ENCODE measurements at places on chromosomes 2 and 18. TPM values are rescaled to one million over a fixed set of nuclear protein-coding genes. Genes with fewer than 3 reads are reported as not detected.

TCF23 gene
- total RNA-seq: not detected

CD207 gene
- 0.16 TPM for total RNA-seq

FAM124B gene
- total RNA-seq: 0.56 TPM

GRCh38 chr2:239835056-239835455 lies 190.1 kb downstream of the NDUFA10 start:
- H3K4me3 ChIP-seq: no peak overlapping the region
- H3K27ac ChIP-seq: no peak overlapping the region
- H3K27me3 ChIP-seq: no peaks in the 10 kb centered on the region
- no peak for DNase-seq
- H3K36me3 ChIP-seq: no peaks in the 10 kb centered on the region
- no peaks in the 10 kb centered on the region for H3K4me1 ChIP-seq

DNA sequence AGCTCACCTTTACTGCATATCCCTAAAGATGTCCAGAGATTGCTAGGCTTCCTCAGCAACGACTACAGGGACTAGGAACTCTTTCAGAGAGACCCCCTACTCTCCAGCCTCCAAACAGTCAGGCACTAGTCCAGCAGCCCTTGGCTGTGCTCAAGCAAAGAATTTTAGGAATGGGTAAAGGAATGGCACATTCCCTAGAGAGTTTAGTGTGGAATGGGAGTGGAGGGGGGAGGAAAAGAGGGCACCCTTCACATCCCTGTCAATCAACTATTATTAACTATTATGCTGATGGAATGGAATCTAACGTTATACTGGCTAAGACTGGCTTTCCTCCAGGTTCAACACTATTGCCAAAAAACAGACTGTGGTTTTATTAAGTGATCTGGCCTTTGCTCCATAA lies 64.8 kb downstream of the IKZF2 start:
- no peak for DNase-seq
- H3K4me1 ChIP-seq: no peaks in the 10 kb centered on the region
- no peak overlapping the region for H3K27ac ChIP-seq
- H3K4me3 ChIP-seq: no peak overlapping the region
- H3K36me3 ChIP-seq: no peaks in the 10 kb centered on the region
- H3K27me3 ChIP-seq: no peaks in the 10 kb centered on the region

DNA sequence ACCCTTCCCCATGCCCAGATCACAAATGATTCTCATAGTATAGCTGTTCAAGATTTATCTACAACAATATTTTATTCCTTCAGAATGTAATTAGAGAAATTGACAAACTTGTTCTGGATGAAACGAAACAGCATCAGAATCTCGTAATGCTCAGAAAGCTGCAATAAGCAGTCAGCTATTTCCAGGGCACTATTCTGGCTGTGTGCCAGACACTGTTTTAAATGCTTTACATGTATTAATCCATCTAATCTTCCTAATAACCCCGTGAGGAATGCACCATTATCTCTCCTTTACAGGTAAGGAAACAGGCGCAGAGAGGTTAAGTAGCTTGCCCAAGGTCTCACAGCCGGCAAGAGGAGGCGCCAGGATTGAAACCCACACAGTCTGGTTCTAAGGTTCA lies 10.1 kb upstream of the LYPD6B start:
- no peaks in the 10 kb centered on the region for H3K4me1 ChIP-seq
- H3K27ac ChIP-seq: no peak overlapping the region
- H3K4me3 ChIP-seq: no peak overlapping the region
- no peak for DNase-seq
- H3K27me3 ChIP-seq: no peaks in the 10 kb centered on the region

- no peak for DNase-seq
- H3K36me3 ChIP-seq: no peaks in the 10 kb centered on the region
- no peak overlapping the region for H3K27ac ChIP-seq
- H3K27me3 ChIP-seq: no peaks in the 10 kb centered on the region
Observed at GRCh38 chr2:19219060-19219459, 139.4 kb downstream of the OSR1 start.

GRCh38 chr18:48800466-48800865 lies 150.3 kb downstream of the SMAD7 start:
- no peaks in the 10 kb centered on the region for H3K4me1 ChIP-seq
- no peak overlapping the region for H3K4me3 ChIP-seq
- no peak overlapping the region for H3K27ac ChIP-seq
- H3K27me3 ChIP-seq: no peaks in the 10 kb centered on the region
- DNase-seq: no peak

DNA sequence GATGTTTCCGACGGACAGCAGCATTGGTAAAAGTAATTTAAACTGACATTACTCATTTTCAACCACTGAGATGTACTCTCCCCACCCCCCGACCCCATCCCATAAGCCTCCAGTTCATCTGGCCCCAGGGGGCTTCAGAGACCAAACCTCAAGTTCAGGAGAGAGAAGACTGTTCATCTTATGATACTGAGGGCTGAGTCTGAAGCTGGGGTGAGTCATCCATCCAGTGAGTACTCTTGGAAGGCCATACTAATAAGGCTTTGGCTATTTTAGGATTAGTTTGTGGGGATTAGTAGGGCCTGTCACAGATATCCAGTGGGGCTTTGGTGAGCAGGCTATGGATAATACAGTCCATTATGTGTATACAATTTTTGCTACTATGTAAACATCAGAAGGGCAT lies 125.3 kb upstream of the APCDD1 start:
- no peak overlapping the region for H3K4me3 ChIP-seq
- no peaks in the 10 kb centered on the region for H3K27me3 ChIP-seq
- H3K36me3 ChIP-seq: no peaks in the 10 kb centered on the region
- no peak overlapping the region for H3K27ac ChIP-seq

DNA sequence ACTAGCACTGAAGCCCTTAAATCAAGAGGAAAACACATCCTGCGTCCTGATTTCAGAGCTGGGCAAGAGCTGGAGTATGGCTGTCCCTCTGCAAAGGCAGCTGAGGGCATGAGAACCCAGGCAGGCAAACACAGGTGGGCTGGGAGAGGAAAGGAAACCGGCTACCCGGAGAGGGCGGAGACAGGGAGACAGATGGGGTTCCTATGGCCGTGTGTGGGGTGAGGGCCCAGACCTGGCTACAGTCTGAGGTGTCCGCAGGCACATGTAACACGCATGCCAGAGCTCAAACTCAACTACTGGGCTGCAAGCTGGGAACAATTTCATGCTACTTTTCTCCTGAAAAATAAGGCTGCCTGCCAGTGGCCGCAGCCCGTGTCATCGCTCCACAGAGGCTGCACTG lies 2.7 kb downstream of the COPS9 start:
- H3K27me3 ChIP-seq: no peaks in the 10 kb centered on the region
- no peak for DNase-seq
- H3K27ac ChIP-seq: no peak overlapping the region
- no peak overlapping the region for H3K4me3 ChIP-seq
- no peaks in the 10 kb centered on the region for H3K36me3 ChIP-seq

DNA sequence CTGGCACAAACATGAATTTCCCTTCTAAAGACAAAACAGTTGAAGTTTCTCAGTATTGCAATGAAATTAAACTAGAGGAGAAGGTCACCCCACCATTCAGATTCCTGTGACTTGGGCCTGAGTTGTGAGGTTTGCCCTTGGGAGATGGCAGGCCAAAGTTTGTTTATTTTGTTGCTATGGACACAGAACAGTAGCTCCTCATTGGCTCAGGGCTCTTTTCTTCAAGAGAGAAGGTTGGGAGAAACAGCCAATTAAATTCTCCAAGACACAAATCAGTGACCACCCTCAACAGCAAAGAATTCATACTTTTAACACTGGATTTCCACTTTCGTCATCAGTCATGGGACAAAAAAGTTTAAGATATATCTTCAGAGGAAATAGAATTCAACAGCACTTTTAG lies at the start of gene FLACC1:
Gene FLACC1 (minus strand): TSS at position 125 of the 400 bp plus-strand sequence. CDS start 5,941 bp downstream, outside the sequence.
- no peak within 1 kb of the TSS for H3K4me3 ChIP-seq
- H3K36me3 ChIP-seq: no peaks in the 10 kb centered on the region
- H3K27me3 ChIP-seq: no peaks in the 10 kb centered on the region
- DNase-seq: no peak
- no peak within 1 kb of the TSS for H3K27ac ChIP-seq

DNA sequence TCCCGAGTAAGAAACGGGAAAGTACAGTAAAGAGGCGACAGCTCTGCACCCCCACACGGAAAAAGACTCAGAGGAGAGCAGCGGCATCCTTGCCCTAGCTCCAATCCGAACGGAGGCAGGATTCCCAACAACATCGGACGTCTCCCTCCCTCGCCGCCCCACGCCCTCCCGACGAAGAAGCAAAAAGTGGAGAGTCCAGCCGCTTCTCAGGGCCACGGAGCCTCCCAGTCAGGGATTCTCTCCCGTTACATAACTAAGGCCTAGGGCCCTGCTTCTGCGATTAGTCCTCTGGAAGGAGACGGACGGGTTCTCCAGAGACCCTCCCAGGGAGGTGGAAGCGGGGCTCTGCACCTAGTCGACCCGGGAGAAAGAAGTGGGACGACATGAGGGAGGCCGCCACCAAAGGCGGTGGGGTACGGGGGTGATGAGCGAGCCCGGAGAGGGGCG lies 587 bp downstream of the SUMO1 start:
- peaks cover 14% of the 10 kb centered on the region for H3K4me1 ChIP-seq
- peak; percentile 51 for DNase-seq
- H3K27me3 ChIP-seq: no peaks in the 10 kb centered on the region
- H3K27ac ChIP-seq: peak overlapping the region; percentile 78
- peak overlapping the region; percentile 96 for H3K4me3 ChIP-seq

GRCh38 chr2:212921711-212922110 lies 229.7 kb downstream of the IKZF2 start:
- peaks cover 4% of the 10 kb centered on the region for H3K4me1 ChIP-seq
- no peaks in the 10 kb centered on the region for H3K36me3 ChIP-seq
- DNase-seq: no peak
- H3K27me3 ChIP-seq: no peaks in the 10 kb centered on the region

DNA sequence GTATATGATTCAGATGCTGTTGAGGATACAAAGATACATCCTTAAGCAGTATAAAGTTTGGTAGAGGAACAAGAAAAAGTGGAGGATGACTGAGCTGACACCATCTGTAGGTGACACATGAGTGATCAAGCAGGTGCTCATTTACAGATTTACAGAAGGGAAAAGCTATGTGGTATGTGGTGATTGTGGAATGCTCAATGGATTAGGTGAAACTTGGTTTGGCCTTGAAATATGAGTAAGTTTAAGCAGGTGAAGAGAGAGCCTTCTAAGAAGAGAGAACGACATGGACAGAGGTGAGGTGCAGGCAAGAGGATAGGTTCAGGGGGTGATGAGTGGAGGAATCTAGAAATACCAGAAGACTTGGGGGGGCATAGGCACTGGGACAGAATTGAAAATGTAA lies 5.9 kb downstream of the ASXL3 start:
- DNase-seq: no peak
- no peaks in the 10 kb centered on the region for H3K4me1 ChIP-seq
- no peak overlapping the region for H3K27ac ChIP-seq
- H3K27me3 ChIP-seq: no peaks in the 10 kb centered on the region

DNA sequence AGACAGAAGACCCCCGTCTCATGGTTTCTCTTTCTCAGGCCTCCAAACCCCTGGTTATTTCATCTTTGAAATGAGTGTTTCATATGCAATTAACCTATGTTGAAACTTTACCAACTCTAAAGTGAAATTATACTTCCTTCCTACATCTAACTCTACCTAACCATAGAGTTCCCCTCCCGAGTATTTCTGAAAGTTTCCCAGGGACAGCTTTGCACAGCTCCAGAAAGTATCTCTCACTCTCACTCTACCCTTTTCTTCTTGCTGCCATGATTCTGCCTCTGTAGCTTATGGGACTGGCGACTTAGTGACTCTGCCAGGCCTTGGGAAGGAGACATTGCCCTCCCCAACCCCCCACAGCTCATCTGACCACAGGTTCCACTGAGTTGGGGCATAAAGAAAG lies 107.9 kb downstream of the B3GNT2 start:
- H3K27me3 ChIP-seq: no peaks in the 10 kb centered on the region
- H3K4me1 ChIP-seq: no peaks in the 10 kb centered on the region
- no peaks in the 10 kb centered on the region for H3K36me3 ChIP-seq
- no peak for DNase-seq
- H3K4me3 ChIP-seq: no peak overlapping the region

- H3K4me3 ChIP-seq: no peak overlapping the region
- H3K36me3 ChIP-seq: no peaks in the 10 kb centered on the region
- no peak overlapping the region for H3K27ac ChIP-seq
- H3K4me1 ChIP-seq: no peaks in the 10 kb centered on the region
Observed at GRCh38 chr2:200380833-200381542, 74.5 kb downstream of the SPATS2L start.
